ENCODE measurements at places on chromosomes 6 and 20.

GRCh38 chr6:144673807-144674206 lies 388.7 kb downstream of the UTRN start:
- no peak for DNase-seq
- H3K4me1 ChIP-seq: peaks cover 11% of the 10 kb centered on the region
- H3K27me3 ChIP-seq: no peaks in the 10 kb centered on the region
- H3K36me3 ChIP-seq: no peaks in the 10 kb centered on the region
- H3K4me3 ChIP-seq: no peak overlapping the region
- no peak overlapping the region for H3K27ac ChIP-seq

- H3K4me1 ChIP-seq: peaks cover 36% of the 10 kb centered on the region
- no peak overlapping the region for H3K4me3 ChIP-seq
Measured at GRCh38 chr6:13407709-13408695, 79.4 kb downstream of the GFOD1 start.

GRCh38 chr6:25417046-25417605 lies 138.0 kb downstream of the CARMIL1 start:
- H3K4me3 ChIP-seq: no peak overlapping the region
- no peaks in the 10 kb centered on the region for H3K27me3 ChIP-seq
- H3K4me1 ChIP-seq: peaks cover 26% of the 10 kb centered on the region
- H3K36me3 ChIP-seq: no peaks in the 10 kb centered on the region

DNA sequence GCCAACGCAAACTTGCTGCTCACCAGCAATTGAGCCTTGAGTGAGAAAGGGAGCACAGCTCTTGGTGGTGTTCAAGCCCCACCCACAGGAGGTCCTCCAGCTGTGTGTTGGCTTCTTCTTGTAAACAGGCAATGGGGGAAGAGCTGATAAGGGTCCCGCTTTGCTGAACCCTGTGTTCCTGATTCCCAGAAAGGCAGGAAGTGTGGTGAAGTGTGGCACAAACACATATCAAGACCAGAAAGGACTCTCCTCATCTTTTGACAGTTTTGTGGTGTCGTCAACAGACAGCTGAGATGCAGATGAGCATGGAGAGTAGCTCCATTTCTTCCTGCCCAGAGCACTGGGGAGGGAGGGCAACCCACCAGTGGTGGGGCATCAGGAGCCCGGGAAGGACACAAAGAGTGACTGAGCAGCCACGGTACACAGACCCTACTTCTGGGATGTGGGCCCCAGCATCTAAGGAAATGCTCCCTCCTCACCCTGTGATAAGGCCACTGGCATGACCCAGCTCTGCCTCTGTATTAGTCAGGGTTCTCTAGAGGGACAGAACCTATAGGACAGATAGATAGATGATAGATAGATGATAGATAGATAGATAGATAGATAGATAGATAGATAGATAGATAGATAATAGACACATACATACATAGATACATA lies 188.9 kb upstream of the TAB2 start:
- DNase-seq: no peak
- H3K4me3 ChIP-seq: no peak overlapping the region
- H3K36me3 ChIP-seq: no peaks in the 10 kb centered on the region
- H3K4me1 ChIP-seq: peaks cover 3% of the 10 kb centered on the region
